ENCODE measurements at places on chromosomes 16 and 17.

GRCh38 chr17:80800481-80801391 lies 190.9 kb upstream of the CHMP6 start:
- DNase-seq, result no peak

GRCh38 chr16:5041600-5042133 lies 7.9 kb upstream of the NAGPA start:
- no peak for DNase-seq

GRCh38 chr16:82432261-82432660 lies 194.5 kb upstream of the CDH13 start:
- DNase-seq, result peak; percentile 60

DNA sequence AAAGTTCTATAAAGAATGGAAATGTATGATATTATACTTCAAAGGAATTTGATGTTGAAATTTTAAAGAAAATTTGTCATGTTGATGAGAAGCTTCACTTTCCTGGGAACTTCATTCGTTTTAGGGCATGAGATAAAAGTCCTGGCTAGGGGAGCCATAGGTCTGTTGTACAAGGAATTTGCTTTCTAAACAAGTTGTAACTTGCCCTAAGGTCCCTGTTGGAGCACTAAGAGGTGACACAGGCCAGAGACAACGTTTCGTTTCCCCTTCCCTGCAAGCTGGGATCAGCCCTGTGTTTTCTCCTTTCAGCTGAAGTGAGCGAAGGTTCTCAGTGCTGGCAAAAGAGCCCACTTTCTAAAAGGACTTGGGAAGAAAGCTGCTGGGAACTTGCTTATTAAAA lies 16.6 kb downstream of the PLD6 start:
- DNase-seq, result no peak

GRCh38 chr16:79150632-79151310 lies 449.8 kb downstream of the MAF start:
- DNase-seq, result no peak

- peak; percentile 62 for DNase-seq
These were observed at the start of the genes KCTD19 and LRRC36 for GRCh38 chr16:67326472-67327309. KCTD19 (minus strand) TSS chr16:67326741; CDS start chr16:67326707, 34 bp downstream. LRRC36 (plus strand) TSS chr16:67326815; CDS start chr16:67326863, 48 bp downstream.

GRCh38 chr17:32141258-32141657 lies 1.0 kb upstream of the RHOT1 start:
- DNase-seq, result no peak

- no peak for DNase-seq
These were observed 19.7 kb downstream of the GINS3 start for GRCh38 chr16:58411736-58412614.

DNA sequence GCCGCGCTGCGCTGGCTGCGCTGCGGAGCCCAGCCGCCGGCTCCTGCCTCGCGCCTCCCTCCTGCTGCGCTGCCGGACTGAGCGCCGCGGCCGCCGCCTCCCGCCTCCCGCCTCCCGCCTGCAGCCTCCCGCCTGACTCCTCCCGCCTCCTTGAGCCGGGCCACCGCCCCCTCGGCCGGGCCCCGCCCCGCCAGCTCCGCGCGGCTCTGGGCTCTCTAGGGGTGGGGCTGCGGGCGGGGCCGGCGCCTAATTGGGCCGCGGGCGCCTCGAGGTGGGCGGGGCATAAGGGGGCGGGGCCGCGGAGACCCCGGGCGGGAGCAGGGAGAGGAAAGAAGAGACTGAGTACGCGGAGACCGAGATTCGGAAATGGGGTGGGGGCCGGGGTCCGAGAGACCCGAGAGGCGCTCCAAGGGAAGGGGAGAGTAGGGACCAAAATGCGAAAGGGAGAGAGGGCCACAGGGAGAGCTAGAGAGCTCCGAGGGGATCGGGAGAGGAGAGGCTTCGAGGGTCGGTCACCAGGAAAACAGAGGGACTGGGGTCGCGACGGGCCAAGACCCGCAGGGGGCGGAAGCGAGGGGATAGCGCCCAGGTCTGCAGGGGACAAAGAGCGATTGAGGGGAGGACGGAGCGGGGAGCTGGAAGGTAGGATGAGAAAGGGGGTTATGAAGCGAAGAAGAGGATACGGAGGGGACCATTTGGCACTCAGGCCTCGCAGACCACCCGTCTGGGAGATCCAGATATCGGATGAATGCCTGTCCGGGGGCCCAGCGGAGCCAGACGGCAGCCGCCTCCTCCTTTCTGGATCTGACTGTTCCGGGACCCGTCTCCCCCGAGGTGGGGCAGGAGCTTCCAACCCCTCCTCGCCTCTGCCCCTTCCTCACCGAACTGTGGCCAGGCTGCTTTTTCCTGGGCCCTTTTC lies at the start of gene C1QL1:
C1QL1 (minus strand) TSS at position 79 of the 919 bp plus-strand sequence. CDS start 255 bp downstream, outside the sequence.
- peak; percentile 94 for DNase-seq

- no peak for DNase-seq
These were observed 424.1 kb downstream of the CA10 start for GRCh38 chr17:51734462-51734861.

DNA sequence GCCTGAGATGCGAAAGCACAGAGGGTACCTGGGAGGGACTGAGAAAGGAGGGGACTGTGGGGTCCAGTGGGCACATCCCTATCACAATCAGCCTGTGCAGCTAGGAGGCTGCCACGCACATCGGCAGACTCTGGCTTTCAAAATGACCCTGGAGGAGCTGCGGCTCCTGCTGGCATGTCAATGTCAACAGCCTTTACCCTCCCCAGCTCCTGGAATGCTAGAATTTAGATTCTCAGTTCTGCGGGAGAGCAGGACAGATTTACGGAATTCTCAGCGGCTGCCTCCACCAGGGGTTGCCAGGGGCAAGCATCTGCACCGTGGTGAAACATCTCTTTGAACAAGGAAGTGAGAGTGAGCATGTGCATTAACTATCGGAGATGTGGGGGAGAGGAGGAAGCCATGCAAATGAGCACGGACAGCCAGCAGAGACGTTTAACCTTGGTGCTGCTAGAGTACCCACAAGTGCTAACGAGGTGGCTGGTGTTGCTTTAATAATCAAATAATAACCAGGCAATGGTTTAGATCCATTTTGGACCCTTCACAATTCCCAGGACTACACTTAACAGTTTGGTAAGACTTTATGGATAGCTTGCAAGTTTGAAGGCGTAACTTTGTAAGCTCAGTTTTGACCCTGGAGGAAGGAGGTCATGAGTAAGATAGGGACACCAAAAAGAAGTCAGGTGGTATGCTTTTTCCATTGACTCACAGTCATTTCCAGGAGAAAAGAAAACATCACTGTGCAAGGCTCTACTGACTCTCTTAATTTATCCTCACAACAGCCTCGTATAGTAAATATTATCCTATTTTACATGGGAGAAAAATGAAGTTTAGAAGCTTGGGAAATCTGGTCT lies 54.1 kb downstream of the XYLT1 start:
- no peak for DNase-seq

DNA sequence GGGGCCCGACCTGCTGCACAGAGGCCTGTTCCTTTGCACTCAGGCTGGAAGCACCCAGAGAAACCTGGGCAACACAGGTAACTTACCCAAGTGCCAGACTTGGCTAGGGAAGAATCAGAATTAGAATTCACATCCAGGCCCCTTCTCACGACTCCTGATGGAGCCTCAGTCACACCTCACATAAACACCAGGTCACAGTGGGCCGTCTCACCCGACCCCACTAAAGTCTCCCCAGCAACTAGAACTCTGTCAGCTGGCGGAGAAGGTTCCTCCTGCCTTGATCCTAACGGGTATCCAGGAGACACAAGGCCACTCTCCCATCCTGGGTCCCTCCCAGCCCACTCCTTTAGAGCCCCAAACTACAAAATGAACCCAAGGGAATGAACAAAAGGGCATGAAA lies 6.4 kb downstream of the TK2 start:
- no peak for DNase-seq

DNA sequence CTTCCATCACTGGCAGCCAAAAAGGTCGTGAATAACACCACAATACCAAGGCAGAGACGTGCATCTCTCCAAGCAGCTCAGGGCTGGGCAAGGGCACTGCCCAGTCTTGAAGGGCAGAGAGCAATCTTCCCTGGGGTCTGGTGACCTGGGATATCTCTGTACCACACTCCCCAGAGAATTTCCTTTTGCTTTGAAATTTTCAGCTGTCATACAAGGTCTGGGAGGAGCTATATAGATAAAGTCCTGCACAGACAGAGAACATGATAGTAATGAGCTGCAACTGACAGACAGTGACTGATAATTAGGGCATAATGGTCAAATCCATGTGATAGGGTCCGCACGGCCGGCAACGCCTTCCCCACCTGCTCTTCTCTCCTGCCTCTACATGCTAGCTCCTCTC lies 68.2 kb downstream of the DYNLRB2 start:
- DNase-seq, result no peak

DNA sequence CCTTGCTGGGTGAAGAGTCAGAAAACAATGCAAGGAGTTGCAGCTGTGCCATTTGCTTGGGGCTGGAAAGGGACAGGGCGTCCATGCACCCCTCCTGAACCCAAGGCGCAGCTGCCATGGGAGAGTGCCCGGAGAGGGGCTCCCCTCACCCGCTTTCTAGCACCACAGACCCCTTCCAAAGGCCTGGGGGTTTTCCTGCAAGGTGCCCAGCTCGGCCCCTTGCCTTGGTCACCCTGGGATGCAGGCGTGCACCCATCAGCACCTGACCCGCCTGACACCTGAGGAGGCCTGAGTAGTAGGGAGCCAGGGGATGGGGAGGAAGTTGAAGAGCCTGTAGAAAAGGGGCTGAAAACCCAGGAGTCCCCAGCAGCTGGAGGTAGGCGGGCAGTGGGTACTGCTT lies 30.3 kb downstream of the TMEM186 start:
- no peak for DNase-seq

All from esophagus muscularis mucosa (tissue), 4 donors.